ENCODE measurements at places on chromosomes 16 and 17.

DNA sequence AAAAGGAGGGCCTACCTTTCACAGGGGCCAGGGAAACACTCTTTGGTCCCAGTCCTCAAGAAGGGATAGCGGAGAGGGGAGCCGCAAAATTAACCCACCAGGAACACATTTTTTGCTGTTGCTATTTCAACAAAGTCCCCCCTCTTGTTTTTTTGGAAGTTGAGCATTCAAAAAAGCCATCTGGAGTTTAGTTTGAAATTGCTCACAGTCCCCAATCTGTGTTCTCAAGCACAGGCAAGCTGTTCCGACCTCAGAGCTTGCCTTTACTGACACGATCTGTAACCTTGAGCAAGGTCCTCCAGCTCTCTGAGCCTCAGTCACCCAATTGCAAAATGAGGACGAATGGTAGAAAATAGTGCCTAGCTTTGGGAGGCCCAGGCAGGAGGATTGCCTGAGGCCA lies 131.1 kb downstream of the ZNF423 start:
- DNase-seq = no peak

GRCh38 chr16:90047714-90048346 lies 28.6 kb upstream of the DBNDD1 start:
- no peak for DNase-seq

- DNase-seq = no peak
Measured at GRCh38 chr17:64073771-64074703, 53.6 kb upstream of the ICAM2 start.

- DNase-seq = no peak
Measured at GRCh38 chr16:57906382-57907316, 64.3 kb downstream of the CNGB1 start.

- no peak for DNase-seq
Measured at GRCh38 chr16:22141767-22142166, 20.5 kb upstream of the SDR42E2 start.

DNA sequence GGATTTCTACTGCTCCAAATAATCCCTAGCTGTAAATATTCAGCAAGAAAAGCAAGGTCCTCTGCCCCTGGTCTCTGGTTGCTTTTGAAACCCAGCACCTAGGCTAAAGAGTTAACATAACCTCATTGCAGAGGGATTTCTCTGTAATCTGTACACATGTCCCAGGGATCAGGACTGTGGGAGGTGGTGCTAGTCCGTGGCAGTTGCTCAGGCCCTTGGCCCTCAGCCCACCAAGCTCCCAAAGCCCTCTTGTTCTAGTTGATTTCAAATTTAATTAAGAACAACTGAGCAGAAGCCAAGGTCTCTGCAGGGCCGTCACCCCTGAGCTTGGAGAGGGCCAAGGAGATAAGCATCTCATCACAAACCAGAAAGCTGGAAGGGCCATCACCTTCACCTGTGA lies 181.1 kb downstream of the SOX9 start:
- no peak for DNase-seq

- no peak for DNase-seq
Measured at GRCh38 chr16:47247690-47248089, 103.9 kb upstream of the NETO2 start.

DNA sequence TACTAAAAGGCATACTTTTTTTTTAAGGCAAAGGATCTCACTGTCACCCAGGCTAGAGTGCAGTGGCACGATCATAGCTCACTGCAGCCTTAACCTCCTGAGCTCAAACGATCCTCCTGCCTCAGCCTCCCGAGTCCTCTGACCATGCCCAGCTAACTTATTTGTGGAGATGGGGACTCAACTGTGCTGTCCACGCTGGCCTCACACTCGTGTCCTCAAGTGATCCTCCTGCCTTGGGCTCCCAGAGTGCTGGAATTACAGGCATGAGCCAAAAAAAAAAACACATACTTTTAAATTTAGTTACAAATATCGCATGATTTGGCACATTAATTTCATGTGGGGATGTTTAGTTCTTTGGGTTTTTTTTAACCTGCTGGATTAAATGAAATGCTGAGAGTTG lies 207.7 kb upstream of the CHMP6 start:
- DNase-seq = no peak

DNA sequence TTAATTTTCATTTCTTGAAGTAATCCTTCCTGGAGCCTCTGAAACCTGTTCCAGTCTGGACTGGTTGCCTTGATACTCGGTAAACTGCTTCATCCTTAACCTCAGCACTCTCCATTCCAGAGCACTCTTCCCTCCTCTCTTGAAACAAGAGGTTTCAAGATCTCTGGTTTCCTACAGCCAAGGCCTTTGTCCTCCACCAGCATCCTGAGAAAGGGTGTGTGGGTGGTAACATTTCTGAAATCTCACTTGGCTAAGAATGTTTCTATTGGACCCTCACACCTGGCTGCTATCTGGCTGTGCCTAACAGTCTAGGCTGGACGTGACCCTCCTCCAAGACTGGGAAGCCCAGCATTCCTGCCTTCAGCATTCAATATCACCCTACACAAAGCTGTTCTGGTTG lies 99.7 kb downstream of the CYTH1 start:
- DNase-seq = no peak

- DNase-seq = no peak
Measured at GRCh38 chr17:62687997-62688396, 60.5 kb downstream of the MRC2 start.

DNA sequence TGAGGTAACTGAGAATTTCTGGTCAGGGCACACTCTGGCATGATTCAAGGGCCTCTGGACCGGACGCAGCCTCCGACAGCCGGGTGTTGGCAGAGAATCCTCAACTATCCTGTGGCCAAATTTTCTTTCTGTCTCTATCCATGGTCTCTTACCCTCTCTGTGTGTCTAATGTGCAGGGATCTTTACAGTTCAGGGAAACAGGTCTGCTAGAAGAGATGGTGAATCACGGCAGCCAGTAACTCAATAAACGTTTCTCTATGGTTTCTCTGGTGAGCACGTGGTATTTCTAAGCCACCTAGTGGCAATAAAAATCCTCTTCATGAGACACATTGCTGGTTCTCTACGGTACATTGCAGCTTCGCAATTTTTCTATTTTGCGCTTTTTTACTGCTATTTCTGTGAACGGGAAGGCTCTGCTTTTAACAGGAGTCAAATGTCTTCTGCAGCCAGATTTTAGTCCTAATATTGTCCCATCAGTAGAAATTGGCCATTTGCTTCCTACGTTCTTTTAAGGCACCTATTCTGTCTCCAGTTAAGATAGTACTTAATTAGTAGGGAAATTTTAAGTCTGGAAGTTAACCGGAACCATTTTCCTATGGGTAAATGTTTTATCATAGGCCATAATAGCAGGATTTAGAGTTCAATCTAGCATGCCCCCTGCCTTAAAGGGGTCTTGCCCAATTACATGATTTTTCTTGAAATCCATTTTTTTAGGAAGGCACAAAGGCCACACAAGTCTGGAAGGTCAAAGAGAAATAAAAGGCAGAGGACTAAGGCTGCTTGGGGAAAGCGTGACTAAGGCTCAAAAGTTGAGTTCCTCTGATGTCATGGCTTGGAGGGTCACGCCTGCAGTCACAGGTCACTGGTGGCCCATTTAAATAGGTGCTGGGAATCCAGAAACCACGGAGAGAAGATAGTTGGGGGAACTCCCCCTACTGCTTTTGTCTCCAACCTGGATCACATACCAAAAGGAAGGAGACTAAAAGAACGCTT lies 31.5 kb downstream of the QPRT start:
- DNase-seq = peak; percentile 50

GRCh38 chr16:48188449-48189102 lies 32.8 kb upstream of the ABCC12 start:
- no peak for DNase-seq

DNA sequence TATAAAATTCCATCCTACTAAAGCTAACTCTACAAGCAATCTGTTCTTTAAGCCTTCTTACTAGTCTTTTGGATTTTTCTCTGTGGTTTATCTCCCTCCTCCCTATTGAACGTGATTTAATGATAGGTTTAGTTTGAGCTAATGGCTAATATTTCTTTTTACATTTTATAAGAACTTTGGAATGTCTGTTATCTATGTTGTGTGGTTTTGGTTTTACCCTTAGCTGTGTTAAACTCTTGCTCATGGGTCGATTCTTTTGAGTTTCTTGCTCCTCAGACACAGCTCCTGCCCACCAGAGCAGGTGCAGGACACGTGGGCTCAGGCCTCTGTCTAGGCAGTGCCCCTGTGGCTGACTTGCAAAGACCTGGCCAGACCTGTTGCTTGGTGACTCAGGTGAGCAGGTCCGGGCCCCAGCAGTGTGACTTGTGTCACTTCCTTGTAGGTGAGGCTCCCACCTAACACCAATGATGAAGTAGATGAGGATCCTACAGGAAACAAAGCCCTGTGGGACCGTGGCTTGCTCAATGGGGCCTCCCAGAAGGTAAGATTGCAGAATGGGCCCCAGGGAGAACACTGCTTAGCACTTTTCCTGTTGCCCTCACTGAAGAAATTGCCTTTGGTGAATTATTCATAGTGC lies 45.1 kb downstream of the SF3B3 start:
- DNase-seq = no peak

DNA sequence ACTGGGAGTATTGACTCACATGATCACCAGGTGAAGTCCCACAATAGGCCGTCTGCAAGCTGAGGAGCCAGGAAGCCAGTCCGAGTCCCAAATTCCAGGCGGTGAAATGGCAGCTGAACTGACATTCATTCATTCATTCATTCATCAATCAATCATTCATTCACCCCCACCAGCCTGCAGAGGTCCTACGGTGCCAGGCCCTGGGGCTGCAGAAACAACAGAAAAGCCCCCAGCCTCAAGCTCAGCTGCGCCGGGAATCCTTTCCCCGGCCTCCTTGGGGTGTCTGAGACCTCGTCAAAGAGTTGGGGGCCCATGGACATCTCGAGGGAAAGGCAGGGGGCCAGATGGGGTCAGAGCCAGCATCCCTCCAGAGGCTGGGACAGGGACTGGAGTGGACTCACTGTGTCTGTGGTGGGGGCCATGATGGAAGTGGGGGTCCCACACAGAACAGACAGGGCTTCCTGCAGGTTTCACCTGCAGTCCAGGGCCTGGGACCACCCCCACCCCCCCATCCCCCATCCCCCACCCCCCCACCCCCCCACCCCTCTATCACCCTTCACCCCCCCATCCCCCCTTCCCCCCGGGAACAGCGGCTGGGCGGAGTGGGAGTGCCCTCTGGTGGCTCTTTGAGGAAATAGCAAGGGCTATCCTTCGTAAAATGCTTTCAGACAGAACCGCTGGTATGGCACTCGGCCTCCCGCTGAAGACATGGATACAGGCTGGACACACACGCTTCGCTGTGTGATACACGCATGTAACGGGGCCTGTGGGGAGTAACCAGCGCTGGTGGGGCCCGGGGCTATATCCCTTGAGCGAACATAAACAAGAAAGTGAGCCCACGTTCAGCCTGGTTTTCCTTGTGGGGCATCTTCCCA lies 8.5 kb upstream of the ZC3H18 start:
- DNase-seq = peak; percentile 53

- no peak for DNase-seq
Measured at GRCh38 chr17:948284-948852, 31.2 kb downstream of the NXN start.

DNA sequence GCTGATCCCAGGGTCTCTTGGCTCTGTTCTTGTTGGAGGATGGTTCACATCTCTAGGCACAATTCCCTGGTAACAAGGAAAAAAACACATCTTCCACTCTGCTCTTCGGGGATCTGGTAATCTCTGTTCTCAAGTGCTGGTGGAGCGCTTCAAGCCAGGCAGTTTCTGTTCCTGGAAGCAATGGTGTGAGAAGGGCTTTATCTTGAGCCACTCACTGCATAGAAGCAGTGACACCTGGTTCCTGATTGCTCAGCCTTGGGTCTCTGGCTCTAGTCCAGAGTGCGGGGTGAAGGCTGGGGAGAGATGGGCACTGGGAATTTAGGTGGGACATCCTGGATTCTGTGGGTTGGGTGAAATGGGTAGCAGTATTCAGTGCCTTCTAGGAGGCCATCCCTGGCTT lies 14.1 kb downstream of the AKAP1 start:
- no peak for DNase-seq

- DNase-seq = no peak
Measured at GRCh38 chr16:9415545-9415944, 324.1 kb downstream of the HAPSTR1 start.

- DNase-seq = no peak
Measured at GRCh38 chr16:50696126-50696525, 2.7 kb downstream of the NOD2 start.

GRCh38 chr17:55273579-55274354 lies 9.0 kb downstream of the HLF start:
- DNase-seq = no peak

DNA sequence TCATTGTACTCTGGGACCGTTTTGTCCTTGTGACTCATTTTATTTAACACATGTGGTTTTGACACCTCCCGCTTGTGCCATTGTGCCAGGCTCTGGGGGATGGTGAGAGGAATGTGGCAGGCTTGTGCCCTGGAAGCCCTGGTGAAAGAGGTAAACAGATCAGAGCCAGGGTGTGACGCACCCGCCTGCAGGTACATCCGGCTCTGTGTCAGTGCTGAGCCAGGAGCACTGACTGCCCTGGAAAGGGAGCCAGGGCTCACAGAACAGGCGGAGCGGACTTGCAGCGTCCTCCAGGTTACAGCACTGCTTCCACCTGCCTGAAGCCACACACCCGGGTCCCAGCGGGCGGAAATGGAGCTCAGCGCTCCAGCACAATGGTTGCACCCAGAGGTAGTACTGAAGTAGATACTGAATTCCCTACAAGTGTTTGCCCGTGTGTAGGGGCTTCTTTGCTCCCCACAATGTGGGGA lies 30.6 kb downstream of the CDRT15 start:
- DNase-seq = no peak

- DNase-seq = no peak
Measured at GRCh38 chr16:80695020-80695419, 109.4 kb downstream of the CDYL2 start.

- DNase-seq = no peak
Measured at GRCh38 chr17:34318474-34318873, 761 bp upstream of the CCL8 start.

DNA sequence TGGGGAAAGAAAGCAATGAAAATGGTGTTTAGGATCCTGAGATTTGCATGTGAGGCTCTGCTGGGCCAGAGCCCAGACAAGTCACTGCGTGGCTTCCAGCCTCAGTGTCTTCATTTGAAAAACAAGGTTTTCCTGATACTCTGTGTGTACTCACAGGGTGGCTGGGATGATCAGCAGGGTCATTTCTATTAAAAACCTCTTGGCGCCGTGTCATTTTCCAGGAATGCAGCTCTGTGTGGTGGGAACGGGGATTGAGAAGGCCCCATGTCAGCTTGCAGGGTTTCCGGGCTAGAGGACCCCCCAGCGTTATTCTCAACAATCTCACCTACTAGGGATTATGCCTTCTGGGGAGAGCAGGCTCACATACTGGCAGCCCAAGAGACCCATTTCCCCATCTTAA lies 73.5 kb downstream of the FOXL1 start:
- no peak for DNase-seq

GRCh38 chr16:20041924-20042596 lies 31.6 kb downstream of the GPR139 start:
- no peak for DNase-seq
